GM04504 (cell line): ENCODE measurements at places on chromosomes 6 and 20.

DNA sequence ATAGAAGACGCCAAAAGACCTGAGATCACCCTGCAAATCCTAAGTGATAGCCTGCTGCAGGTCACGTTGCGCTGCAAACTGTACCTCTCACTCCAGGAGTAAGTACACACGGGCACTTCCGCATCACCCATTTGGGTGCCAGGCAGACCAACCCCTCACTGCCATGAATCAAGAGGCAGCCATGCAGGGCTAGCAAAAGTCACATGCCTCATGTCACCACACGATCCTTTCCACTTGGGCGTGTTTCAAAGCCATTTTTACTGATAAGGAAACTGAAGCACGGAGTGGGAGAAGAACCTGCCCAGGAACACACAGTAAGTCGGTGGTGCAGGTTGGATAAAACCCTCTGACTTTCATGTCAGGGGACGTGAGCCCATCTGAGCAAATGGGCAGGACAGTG lies 37.0 kb downstream of the BPIFB1 start:
- no peak for DNase-seq

DNA sequence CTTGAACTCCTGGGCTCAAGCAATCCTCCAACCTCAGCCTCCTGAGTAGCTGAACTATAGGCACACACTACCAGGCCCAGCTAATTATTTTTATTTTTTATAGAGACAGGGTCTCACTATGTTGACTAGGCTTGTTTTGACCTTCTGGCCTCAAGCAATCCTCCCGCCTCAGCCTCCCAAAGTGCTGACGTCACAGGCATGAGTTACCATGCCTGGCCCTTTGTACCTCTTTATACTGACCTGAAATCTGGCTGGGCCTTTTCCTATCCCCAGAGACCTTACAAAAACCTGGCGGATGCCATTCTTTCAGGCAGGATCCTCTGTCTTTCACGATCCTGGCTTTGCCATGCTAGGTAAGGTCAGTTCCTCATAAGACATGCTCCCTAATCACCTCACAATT lies 11.5 kb downstream of the WFDC3 start:
- DNase-seq, result no peak

GRCh38 chr6:24522228-24523176 lies 27.7 kb downstream of the ALDH5A1 start:
- no peak for DNase-seq

- DNase-seq, result no peak
Observed at GRCh38 chr6:20564269-20564668, 30.0 kb downstream of the CDKAL1 start.

DNA sequence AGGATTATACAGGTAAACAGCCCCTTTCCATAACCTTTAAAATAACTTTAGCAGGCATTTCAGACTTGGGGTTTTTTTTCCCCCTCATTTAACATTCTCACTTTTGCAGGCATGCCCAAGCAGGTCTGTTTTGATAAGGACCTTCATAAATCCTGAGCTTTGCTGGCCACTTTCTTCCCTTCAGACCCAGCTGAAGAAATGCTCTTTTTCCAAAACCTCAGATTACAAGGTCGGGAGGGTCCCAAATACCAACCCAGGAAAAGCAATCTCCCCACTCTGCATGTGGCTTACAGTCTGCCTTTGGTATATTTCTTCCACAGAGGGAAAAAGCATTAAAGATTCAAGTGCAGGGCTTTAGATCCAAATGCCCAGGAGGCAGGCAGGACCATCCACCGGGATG lies 6.8 kb downstream of the NFATC2 start:
- no peak for DNase-seq

DNA sequence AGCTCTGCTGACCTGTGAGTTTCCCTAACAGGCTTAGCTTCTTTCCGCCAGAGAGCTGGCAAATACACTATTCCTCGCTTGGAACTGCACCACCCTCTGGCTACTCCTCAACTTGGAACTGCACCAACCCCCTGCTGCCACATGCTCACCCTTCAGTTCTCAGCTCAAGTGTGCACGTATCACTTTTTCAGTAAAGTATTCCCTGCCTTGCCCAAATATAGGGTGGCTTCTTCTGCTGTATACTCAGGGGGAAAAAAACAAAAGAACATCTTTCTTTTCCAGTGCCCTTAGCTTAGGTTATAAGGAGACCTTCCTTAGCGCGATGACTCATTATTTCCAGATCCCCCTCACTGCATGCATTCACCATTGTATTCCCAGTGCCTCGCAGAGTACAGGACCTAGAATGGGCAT lies 21.2 kb downstream of the GNAS-AS1 start:
- no peak for DNase-seq

- DNase-seq, result no peak
Observed at GRCh38 chr20:45487231-45487635, 17.7 kb downstream of the WFDC2 start.
